ENCODE measurements at places on chromosomes 4 and X.

DNA sequence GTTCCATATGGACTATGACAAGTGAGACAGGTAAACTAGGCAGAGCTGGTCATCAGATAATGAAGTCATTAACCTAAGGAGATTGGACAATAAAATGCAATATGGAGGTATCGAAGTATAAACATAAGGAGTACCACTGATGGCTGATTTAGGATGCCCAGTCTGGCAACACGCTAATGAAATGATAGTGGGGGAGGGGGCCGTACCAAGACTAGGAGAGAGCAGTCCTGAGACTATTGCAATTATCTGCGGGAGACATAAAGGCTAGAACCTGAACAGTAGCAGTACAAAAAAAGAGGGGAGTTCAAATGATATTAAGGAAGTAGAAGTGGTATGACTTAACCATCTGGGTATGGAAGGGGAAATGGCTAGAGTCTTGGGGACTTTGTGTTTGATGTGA is 2.3 kb downstream of the F9 start:
- no peak for DNase-seq

- peak; percentile 29 for DNase-seq
Measured at GRCh38 chr4:4606321-4606720, 64.5 kb upstream of the STX18 start.

- DNase-seq = no peak
Measured at GRCh38 chr4:77438549-77438948, 167.1 kb upstream of the CXCL13 start.

- no peak for DNase-seq
Measured at GRCh38 chr4:31598639-31599038, 878.5 kb downstream of the PCDH7 start.

GRCh38 chrX:77595848-77596247 is 148.7 kb downstream of the FGF16 start:
- peak; percentile 10 for DNase-seq

DNA sequence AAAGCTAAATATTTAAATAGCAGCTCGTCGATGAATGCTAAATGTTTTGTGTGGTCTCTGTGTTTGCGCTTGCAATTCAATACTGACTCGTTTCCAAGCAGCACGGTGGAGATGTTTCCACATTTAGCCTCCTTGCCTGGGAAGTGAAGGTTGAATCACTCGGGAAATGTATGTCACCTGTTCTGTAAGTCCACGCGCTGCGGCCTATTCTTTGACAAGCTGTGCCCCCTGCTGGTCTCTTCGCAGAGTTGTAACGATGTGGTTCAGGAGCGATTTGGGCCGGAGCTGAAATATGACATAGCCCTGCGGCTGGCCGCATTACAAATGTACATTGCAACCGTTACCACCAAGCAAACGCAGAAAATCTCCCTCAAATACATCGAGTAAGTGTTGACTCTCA is 89.6 kb upstream of the PRPS2 start:
- DNase-seq = peak; percentile 24

- DNase-seq = no peak
Measured at GRCh38 chrX:51158231-51158630, 174.4 kb upstream of the NUDT10 start.

GRCh38 chrX:30906726-30907125 is 17.7 kb upstream of the TAB3 start:
- peak; percentile 92 for DNase-seq

- DNase-seq = no peak
Measured at GRCh38 chrX:11864171-11864570, 106.1 kb downstream of the MSL3 start.

DNA sequence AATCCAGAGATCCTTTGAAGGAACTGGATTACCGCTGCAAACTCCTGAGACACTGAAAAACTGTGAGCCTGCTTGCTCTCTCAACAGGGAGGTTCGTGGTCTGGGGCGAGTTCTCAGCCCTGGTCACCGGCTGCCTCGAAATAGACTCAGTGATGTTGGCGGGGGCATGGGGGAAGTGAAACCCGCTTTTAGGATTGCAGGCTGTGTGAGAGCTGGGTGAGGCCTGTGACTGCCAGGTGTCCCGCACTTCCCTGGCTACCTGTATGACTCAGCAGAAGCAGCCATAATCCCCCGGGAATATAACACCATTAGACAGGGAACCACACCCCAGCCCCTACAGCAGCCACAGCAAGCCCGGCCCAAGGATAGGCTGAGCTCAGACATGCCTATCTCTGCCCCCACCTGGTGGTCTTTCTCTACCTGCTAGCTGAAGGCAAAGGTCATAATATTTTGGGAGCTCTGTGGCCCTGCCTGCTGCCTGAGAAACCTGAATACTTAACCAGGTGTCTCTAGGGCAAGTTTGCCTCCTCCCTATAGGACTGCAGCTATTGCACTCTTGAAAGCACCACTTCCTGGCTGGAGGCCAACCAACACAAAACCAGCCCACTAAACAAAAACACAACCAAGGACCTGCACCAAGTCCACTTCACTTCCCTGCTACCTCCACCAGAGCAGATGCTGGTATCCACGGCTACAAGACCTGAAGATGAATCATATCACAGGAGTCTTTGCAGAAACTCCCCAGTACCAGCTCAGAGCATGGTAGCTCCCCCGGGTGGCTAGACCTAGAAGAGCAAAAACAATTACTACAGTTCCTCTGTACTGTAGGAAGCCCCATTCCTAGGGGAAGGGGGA is 202.0 kb downstream of the RRAGB start:
- DNase-seq = no peak

DNA sequence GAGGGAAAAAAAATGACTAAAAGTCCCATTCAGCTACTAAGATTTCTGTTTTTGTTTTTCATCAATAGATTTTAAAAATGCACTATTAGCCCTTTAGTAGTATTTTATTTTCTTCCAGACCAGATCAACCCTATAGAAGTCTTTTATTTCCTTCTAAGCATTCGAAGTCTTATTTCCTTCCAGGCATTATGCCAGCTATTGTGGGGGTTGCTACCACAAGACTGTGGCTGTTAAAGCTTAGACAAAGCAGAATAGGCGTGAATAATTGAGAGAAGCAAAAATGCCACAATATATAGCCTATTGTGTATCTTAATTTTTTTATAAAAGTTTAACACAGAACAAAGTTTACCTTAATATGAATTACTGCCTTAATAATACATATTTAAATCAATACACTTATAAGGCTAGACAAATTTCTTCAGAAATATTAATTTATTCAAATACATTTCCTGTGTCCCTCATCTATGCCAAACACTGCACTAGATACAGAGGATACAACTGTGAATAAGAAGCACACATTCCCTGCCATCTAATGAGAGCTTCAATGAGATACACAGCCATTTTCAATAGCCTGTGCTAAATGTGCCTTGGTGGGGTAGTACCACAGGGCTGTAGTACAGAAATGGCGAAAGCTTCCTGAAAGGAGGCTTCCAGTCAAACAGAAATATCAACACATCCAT is 33.1 kb downstream of the SLC10A7 start:
- DNase-seq = peak; percentile 75

DNA sequence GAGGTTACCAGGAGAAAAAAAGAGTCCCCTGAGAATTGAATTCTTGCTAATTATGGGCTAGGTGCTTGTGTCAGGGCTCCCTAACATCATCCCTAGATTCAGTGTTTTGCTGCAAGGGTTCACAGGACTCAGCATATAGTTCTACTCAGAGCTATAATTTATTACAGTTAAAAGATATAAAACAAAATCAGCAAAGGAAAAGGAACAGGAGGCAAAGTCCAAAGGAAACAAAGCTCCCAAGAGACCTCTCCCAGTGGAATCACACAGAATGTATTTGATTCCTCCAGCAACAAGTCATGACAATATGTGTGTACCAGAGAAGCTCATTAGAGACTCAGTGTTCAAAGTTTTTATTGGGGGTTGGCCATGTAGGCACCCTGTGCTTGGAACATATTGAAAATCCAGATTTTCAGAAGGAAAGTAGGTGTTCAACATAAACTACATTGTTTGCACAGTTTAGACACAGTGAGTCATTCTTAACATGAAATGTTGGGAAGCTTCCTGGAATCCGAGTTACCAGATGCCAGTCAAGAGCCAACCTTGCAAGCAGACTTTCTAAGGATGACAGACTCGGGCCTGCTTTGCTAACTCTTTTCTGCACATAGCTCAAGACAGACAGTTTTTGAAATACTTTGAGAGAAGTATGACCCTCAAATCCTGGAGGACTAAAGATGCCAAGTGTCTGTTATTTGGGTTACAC is 311.3 kb upstream of the EMCN start:
- DNase-seq = peak; percentile 51

- DNase-seq = peak; percentile 7
Measured at GRCh38 chrX:70089604-70090297, 27.5 kb downstream of the OTUD6A start.

DNA sequence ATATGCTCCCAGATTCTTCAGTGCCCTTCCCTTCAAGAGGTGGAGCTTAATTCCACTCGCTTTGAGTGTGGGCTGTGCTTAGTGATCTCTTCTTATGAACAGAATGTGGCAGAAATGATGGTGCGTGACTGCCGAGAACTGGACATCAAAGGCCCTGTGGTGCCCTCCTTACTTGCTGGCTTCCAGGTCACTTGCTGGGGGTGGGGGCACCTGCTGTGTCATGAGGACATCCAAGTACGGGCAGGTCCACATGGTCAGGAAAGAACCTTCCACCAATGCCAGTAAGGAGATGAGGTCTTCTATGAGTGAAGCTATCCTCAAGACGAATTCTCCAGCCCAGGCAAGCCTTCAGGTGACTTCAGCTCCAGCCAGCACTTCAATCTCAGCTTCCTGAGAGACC is 95.8 kb downstream of the FAM53A start:
- DNase-seq = no peak

DNA sequence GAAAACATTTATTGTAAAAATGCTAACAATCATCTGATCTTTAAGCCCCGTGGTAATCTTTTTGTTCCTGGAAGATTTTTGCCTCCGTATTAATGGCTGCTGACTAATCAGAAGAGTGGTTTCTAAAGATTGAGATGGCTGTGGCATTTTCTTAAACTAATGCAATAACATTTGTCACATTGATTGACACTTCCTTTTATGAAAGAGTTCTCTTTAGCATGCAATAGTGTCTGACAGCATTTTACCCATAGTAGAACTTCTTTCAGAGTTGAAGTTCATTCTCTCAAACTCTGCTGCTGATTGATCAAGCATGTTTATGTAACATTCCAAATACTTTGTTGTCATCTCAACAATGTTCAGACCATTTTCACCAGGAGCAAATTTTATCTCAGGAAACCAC is 26.8 kb upstream of the UGT2B4 start:
- DNase-seq = no peak

- DNase-seq = no peak
Measured at GRCh38 chrX:130028196-130028595, 45.8 kb downstream of the BCORL1 start.

DNA sequence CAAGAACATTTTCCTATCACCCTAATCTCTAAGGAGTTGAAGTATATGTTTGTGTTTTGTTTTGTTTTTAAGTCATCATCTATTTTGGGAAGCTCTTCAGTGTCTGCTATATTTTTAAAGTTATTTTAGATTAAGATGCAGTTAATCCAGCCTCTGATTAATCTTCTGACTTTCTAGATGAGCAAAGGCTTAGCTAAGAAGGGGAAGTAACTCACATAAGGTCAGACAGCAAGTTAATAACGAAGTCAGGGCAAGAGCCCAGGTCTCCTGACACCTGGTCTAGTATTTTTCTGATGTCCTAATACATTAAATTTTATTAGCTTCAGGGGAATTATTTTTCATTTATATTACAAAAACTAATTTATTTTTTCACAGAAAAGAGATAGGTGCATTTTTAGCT is 168.5 kb downstream of the SOWAHB start:
- no peak for DNase-seq

- no peak for DNase-seq
Measured at GRCh38 chr4:127521463-127521862, 111.3 kb upstream of the INTU start.

DNA sequence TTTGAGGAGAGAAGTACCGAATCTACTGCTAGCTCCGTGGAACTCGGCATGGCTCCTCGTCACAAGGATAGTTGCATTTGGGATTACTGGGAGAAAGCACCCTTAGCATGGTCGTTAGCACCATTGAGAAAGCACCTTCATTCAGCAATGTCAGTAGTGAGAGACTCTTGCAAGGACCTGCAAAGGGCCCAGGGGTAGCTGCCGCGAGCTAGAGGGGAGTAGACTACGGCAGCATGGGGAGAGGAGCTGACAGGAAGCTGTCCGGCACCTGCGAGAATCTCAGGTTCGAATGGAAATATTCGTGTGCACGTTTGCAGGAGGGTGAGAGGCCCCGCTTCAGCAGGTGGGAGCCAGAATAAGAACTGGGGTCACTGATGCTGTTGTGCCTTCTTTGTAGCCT is 20.2 kb downstream of the TLR10 start:
- DNase-seq = no peak

- no peak for DNase-seq
Measured at GRCh38 chr4:78226279-78226678, 169.2 kb downstream of the FRAS1 start.

GRCh38 chr4:7238300-7238960 is 46.1 kb downstream of the SORCS2 start:
- DNase-seq = no peak

DNA sequence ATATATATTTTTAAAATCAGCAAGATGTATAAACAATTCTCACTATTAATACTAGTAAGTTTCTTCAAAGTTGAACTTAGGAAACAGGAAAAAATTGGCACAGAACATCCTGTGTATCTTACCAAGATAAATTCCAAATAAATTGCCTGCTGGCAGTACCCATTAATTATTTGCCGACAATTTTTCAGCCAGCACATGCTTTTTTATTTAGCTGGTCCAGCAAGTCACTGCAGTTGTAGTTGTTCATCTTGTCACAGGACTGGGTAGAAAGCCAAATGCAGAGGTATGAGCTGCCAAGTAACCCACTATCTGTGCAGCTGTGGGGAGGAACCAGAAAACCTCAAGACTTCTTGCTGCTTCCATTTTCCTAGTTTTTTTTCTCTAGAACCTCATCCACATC is 113.4 kb downstream of the PACRGL start:
- DNase-seq = peak; percentile 41

GRCh38 chr4:2261853-2262144 is at the start of gene MXD4:
Gene MXD4, minus strand, starts transcription at chr4:2262109. Its CDS starts 129 bp downstream, at chr4:2261980.
- no peak for DNase-seq

DNA sequence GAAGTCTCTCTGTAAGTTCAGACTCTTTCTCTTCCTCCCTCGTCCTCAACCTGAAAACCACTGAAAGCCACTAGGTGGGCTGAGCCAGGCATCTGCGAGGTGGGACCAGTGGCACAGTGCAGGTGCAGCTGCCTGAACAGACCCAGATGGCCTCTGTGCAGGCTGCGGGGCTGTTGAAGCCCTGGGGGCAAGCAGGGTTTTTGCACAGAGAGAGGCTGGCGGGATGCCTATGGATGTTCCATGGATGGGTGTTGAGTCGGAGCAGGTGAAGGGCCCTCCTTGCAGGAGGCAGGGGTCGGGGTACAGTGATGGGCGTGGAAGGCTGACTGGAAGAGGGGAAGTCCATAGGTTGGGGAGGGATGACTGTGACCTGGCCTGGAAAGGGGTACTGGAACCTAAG is 350.2 kb upstream of the FAT1 start:
- DNase-seq = no peak

GRCh38 chr4:62771983-62772557 is 1571.9 kb downstream of the ADGRL3 start:
- no peak for DNase-seq

- DNase-seq = no peak
Measured at GRCh38 chr4:154608361-154609252, 3.8 kb downstream of the FGG start.

Data from astrocyte (in vitro differentiated cells and primary cell).